ENCODE measurements at places on chromosomes 2 and 18.

- no peak for DNase-seq
Measured at GRCh38 chr2:108965540-108966289, 23.3 kb downstream of the EDAR start.

- DNase-seq, result peak; percentile 70
Measured at GRCh38 chr18:55415258-55415871, 172.6 kb downstream of the TCF4 start.

GRCh38 chr2:65722028-65722778, 289.8 kb upstream of the SPRED2 start:
- DNase-seq, result peak; percentile 38

DNA sequence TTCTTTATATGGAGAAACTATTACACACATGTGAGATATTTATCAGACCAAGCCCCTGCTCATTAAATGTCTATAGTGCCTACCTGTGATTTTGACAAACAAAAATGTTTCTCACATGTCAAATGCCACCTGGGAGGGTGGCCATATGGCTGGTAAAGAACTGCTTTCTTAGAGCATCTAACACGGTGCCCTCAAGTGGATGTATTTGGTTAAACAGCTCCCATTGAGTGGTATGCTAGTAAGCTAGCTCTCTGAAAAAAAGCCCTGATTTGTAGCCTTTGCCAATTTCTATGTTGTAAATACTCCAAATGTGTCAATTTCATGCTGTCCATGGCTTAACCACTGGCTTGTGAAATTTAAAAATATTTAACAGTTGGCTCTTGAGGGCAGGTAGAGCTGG, 94.6 kb downstream of the PMAIP1 start:
- peak; percentile 73 for DNase-seq

DNA sequence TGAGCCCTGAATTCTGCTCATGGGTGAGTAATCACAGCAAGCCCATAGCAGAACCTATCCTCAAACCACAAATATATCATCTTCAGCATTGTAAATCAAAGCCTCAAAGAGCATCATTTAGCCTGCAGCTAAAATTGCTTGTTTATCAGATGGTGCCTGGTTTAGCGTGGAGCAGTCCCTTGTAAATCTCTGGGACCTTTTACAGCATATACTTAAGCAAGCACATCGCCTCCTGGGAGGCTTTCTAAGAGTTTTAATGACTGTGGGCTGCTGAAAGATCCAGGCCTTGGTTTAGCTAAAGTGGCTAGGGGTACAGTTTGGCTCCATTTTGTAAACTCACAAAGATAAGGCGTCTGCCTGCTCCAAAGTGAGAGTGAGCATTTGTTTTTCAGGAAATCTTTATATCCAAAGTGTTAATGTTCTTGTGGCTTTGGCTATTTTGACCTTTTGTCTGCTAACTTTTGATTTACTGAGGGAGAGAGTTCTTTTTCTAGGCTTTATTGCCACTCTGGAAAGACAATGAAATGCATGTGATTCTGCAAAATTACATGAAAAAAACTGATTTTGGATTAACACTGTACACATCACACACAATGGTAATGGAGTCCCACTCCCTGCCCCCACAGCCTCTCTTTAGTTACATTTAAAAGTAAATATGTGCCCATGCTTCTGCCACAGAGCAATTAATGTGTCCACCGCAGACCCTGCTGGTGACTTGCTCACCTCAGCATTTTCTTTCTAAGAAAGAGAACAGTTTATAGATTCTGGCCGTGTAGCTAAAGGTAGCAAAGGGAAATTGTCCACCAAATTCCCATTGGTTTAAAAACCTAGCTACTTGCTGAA, 194.8 kb downstream of the LNPK start:
- DNase-seq, result peak; percentile 4

DNA sequence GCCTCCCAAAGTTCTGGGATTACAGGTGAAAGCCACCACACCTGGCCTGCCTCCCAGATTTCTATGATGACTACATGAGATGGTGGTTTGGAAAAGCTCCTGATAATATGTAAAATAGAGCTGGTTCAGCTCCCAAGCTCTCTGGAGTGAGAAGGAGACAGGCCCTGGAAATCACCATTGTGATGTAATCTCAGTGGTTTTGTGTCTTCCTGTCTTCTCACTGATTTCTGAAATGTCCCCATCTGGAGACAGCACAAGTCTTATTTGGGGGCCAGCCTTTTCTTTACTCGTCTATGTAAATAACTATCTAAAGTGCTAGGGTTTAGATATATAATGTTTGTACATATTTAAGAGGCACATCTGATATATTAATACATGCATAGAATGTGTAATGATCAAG, 64.0 kb downstream of the CCNT2 start:
- DNase-seq, result no peak

DNA sequence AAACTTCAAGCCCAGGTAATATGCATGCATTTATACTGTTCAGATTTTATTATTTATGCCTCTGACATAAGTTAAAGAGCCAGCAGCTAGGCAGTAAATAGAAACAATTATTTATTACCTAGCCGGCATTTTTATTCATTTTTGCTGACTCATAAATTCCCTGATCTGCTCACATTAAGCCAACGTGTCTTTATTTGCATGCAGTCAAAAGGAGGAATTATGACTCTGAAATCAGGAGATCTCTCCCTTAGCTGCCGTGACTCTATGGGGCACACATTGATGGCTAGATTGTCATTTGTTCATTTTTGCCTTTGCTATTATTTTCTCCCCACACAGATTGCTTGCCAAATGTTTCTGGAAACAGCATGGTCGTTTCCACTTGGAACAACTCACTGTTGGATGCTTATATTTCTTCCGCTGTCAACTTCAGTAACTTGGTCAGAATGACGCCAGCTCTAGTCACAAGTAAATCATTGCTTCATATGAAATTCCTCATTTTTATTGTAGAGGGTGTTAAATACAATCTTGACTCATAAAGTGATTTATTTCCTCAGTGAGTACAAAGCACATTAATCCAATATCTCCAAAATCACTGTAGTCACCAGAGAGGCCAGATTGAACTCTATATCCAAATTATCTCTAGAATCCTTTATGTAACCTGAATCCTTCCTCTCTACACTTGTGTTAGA, 15.9 kb upstream of the ZBTB14 start:
- no peak for DNase-seq

GRCh38 chr2:148108385-148108784, 87.5 kb downstream of the MBD5 start:
- no peak for DNase-seq

- no peak for DNase-seq
Measured at GRCh38 chr2:227789803-227790202, 23.8 kb upstream of the CCL20 start.

DNA sequence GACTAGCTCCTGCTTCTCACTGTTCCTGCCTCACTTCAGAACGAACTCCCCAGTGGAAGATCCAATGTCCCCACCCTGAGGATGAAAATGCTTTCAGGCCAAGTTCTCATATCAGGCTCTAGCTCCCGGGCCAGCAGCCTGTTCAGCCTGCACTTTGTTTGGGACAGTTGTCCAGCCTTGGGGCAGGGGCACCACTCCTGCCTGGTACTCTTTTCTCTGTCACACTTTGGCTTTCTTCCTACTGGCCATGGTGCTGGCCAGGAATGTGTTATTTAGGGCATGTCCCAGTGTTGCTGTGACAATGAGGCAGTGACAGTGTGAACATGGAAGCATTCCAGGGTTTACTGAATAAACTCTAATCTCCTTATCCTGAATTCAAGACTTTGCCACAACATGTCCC, 154.1 kb downstream of the GALNT14 start:
- DNase-seq, result no peak

GRCh38 chr2:226137201-226137811, 662.3 kb downstream of the IRS1 start:
- no peak for DNase-seq

DNA sequence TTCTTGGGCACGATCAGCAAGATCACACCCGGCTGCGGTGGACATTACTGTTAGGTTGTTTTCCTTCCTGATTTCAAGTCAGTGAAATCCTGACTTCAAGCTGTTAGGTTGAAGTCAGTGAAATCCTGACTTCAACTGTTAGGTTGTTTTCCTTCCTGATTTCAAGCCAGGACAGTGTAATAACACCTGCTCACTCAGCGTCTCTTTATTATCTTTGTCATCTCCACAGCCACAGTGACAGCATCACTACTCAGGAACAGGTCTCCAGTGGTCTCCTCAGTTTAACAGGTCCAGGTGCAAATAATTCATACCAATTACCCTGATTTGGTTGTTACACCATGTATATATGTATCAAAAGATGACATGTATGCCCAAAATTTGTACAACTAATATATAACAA, 208.1 kb upstream of the REG3G start:
- DNase-seq, result no peak

DNA sequence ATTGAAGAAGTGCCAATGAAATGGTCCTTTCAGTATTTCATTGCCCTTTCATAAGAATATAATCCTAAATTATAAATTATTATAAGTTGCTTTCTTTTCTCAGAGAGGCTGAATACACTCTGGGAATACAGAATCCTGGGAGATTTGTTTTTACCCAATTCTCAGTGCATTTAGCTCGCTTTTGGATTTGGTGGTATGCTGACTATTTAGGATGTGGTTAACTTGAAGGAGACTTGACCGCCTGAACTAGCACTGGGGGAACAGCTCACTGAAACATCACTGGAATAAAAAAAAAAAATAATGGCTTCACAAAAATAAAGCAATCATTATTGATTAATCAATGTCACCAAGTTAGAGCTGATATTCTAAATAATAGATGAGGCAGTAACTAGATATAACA, 10.2 kb downstream of the TNFAIP6 start:
- no peak for DNase-seq

DNA sequence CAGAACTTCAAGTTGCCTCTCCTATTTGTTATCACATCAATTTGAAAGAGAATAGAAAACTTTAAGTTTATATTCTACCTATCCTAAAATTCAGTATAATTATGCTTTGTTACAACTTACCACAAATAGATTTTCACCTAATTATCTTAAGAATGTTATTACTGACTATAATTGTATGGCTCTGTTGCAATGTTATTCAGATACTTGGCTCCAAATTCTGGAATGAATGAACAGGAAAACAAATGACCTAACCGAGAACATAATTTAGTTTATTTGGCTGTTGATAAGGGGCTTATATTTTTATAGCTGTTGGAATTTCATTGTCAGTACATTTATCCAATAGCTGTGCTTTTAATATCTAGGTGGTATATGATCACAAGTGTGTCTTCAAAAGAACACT, 173.2 kb upstream of the GULP1 start:
- DNase-seq, result no peak

- no peak for DNase-seq
Measured at GRCh38 chr2:12504443-12504842, 212.3 kb upstream of the TRIB2 start.

DNA sequence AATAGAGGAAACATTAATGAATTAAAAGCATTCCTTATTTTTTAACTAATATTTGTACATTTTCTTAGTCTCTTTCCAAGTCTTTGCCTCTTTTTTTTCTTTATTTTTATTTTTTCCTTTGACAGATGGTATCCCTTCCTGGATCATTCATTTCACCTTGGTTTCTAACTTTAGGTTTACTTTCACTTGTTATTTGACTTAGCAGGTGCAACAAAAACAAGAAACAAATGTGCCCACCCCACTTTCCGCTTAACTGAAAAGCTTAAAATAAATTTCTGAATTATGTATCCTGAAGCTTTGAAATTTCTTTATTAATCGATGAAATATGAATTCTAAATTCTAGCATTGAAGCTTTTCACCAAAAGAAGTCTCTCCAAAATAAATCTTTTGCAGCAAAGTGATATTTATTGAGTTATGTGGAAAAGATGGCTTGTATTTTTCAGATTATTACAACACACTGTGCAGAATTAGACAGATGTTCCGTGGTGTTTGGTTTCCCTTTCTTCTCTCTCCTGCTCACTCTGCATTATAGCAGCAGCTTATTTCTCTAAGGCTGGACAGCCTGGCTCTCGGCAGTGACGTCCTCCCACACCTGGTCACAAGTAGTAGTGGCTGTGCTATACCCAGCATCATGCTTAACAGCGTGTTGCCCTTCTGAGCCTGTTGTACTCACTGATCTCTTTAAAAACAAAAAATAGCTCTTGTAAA, 99.1 kb upstream of the ZNF397 start:
- DNase-seq, result no peak

DNA sequence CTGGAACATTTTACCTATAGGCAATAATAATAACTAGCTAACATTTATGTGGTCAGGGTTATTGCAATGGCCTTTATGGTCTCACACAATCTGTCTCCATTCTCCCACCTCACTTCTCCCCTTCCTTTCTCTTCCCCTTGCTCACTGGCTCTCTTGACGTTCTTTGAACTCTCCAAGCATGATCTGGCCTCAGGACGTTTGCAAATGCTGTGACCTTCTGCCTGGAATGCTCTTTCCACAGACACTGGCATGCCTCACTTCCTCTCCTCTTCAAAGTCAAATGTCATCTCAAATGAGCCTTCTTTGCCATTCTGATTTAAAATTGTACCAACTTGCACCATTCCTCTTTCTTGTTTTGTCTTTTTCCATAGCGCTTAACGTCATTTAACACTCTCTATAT, 25.3 kb upstream of the GCG start:
- DNase-seq, result no peak

- no peak for DNase-seq
Measured at GRCh38 chr2:188734691-188735090, 239.5 kb upstream of the COL3A1 start.

DNA sequence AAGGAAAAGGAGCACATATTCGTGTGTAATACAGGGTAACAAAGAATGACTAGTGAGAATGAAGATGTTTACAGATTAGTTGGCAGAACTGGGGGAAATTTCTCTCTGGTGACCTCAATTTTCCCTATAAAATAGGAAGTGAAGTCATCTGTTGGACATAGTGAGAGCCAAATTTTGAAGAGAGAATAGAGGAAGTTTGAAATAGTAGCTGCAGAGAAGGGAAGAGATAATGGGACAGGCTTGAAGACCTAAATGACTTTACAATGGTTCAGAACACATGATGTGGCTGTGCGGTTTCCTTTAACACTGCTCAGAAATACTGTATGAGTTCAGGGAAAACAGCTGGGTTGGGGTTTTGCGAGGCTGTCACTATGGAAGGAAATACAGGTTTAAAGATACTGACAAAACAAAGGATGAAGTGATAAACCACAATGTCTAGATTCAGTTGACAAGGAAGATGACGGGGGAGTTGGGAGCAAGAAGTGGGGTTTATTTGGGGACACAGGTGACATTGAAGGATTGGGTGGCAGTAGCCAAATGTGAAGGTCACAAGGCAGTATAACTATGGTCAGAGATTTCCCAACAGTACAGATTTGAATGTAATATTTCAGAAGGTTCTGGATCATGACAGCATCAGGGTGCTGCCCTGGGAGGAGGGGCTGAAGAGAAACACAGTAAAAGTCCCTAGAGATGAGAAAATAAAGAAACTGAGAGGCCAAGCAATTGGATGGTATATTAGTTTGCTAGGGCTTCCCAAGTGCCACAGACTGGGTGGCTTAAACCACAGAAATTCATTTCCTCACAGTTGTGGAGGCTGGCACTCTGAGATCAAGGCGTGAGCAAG, 82.6 kb upstream of the TANK start:
- DNase-seq, result no peak
